ENCODE measurements at places on chromosomes 5 and 9. TPM values are rescaled to one million over a fixed set of nuclear protein-coding genes. Genes with fewer than 3 reads are reported as not detected.

- H3K4me1 ChIP-seq, result peaks cover 11% of the 10 kb centered on the region
- no peak overlapping the region for H3K27ac ChIP-seq
- H3K4me3 ChIP-seq, result no peak overlapping the region
- peaks cover 45% of the 10 kb centered on the region for H3K36me3 ChIP-seq
- no peak for DNase-seq
- H3K27me3 ChIP-seq, result no peaks in the 10 kb centered on the region
Measured at GRCh38 chr5:66015196-66015960, 89.0 kb downstream of the ERBIN start.

GRCh38 chr5:77302247-77302646 lies 91.8 kb downstream of the PDE8B start:
- H3K4me3 ChIP-seq, result no peak overlapping the region
- H3K27me3 ChIP-seq, result no peaks in the 10 kb centered on the region
- DNase-seq, result no peak
- H3K27ac ChIP-seq, result peak overlapping the region; percentile 62
- H3K4me1 ChIP-seq, result peaks cover 30% of the 10 kb centered on the region
- H3K36me3 ChIP-seq, result no peaks in the 10 kb centered on the region

DNA sequence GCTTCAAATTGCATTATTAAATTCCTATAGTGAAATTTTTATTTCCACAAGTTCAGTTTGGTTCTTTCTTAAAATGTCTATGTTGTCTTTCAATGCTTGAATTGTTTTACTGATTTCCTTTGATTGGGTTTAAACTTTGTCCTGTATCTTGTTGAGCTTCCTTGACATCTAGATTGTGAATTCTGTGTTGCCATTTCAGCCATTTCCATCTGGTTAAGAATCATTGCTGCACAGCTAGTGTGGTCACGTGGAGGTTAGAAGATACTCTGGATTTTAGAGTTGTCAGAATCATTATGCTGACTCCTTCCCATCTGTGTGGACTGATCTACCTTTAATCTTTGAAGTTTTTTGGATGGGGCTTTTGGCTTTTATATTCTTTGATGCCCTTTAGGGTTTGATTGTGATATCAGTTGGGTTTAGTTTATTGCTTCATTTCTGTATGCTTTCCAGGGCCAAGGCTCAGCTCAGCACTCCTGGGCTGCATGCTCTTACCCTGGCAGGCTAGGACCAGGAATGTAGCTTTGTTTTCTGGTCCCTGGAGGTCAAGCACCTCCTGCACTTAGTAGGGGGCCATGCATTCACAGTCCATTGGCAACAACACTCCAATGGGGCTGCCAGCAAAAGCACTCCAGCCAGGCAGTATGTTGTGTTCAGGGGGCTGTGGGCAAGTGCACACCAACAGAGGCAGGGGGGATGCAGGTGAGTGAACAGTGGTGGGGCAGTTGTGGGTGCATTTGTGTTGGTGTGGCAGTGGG lies 141.4 kb downstream of the PRR16 start:
- H3K27me3 ChIP-seq, result no peaks in the 10 kb centered on the region

- H3K36me3 ChIP-seq, result no peaks in the 10 kb centered on the region
- H3K27me3 ChIP-seq, result no peaks in the 10 kb centered on the region
- H3K4me1 ChIP-seq, result no peaks in the 10 kb centered on the region
- no peak overlapping the region for H3K27ac ChIP-seq
Measured at GRCh38 chr5:131413605-131414559, 150.0 kb downstream of the CDC42SE2 start.

GRCh38 chr5:154241021-154241420 lies 50.5 kb downstream of the GALNT10 start:
- no peak for DNase-seq
- H3K27ac ChIP-seq, result no peak overlapping the region
- no peaks in the 10 kb centered on the region for H3K36me3 ChIP-seq

DNA sequence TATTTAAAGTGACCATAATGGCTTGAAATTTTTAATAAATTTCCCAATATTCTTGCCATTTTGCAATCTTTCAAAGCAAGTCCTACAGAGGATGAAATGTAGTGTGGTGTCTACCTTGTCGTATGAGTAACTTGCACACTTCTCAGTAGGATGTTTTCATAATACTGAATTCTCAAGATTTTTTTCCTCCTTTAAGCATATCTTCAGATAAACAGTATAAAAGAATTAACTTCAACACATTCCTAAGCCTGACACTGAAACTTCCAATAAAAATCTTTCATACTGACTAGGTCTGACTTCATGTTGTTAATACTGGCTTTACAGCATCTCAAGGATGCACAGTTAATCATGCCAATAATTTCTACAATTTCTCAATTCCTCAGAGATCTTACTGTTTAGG lies 62.0 kb downstream of the DROSHA start:
- no peak overlapping the region for H3K27ac ChIP-seq
- H3K4me3 ChIP-seq, result no peak overlapping the region
- no peaks in the 10 kb centered on the region for H3K27me3 ChIP-seq
- H3K36me3 ChIP-seq, result peaks cover 15% of the 10 kb centered on the region
- H3K4me1 ChIP-seq, result peaks cover 16% of the 10 kb centered on the region

Gene NRARP
- total RNA-seq, result under 0.01 TPM

Gene PCDHGA11
- 16.5 TPM for total RNA-seq

DNA sequence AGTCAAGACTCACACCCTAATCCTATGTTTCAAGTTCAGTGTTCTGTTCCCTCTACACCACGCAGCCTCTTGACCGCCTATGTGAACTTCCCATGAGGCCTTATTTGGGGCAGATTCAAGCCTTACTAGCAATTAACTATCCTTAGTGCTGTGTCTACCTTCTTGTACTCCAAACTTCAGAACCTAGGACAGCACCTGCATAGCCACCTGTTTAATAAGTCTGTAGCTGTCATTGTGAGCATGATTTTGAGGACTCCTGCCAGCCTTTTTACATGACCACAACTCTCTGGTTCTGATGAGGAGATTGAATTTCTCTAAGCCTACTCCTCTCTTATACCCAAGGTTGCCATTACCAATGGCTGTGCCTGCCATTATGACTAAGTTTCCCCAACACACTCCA lies 50.8 kb upstream of the PCSK1 start:
- no peaks in the 10 kb centered on the region for H3K4me1 ChIP-seq
- no peak overlapping the region for H3K4me3 ChIP-seq
- DNase-seq, result peak; percentile 81
- H3K27me3 ChIP-seq, result no peaks in the 10 kb centered on the region
- H3K36me3 ChIP-seq, result no peaks in the 10 kb centered on the region

Gene PCDHGB1
- 5.0 TPM for total RNA-seq

- peak overlapping the region; percentile 95 for H3K27ac ChIP-seq
- H3K4me1 ChIP-seq, result peaks cover 45% of the 10 kb centered on the region
- no peaks in the 10 kb centered on the region for H3K36me3 ChIP-seq
Measured at GRCh38 chr5:172450861-172451695, 3.2 kb downstream of the SH3PXD2B start.

DNA sequence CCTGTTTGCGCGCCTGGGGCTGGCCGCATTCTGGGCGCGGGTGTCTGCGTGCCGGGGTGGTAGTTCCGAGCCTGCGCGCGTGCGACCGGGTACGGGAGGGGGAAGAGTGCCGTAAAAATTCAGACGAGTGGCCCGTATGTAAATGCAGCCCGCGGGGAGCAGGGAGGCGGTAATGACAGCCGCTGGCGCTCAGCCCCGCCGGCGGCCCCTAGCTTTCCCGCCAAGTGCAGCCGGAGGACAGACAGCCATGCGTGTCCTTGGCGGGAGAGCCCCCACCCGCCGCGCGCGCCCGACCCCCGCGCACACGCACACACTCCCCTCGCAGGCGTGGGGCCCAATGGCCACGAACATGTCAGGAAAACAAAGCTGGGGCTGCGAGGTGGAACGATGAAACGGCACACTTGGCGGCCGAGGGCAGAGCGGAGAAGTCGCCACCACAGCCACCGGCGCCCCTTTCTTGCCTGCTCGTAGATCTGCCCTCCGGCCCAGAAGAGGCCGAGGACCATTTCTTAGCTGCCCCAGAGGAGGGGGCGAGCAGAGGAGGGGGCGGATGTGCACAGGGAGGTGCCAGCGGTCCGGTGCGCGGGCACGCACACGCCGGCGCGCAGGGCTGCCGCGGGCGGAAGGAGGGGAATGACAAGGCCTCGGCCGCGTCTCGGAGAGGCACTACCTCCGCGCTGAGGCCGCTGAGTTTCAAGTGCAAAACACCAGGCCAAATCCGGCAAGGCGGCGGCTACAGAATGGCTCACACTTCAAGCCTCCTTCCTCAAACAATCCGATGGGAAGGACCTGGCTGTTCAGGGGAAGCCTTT lies 208.4 kb downstream of the MEF2C start:
- no peak overlapping the region for H3K27ac ChIP-seq
- H3K4me1 ChIP-seq, result no peaks in the 10 kb centered on the region
- H3K36me3 ChIP-seq, result no peaks in the 10 kb centered on the region
- peak overlapping the region; percentile 50 for H3K4me3 ChIP-seq

DNA sequence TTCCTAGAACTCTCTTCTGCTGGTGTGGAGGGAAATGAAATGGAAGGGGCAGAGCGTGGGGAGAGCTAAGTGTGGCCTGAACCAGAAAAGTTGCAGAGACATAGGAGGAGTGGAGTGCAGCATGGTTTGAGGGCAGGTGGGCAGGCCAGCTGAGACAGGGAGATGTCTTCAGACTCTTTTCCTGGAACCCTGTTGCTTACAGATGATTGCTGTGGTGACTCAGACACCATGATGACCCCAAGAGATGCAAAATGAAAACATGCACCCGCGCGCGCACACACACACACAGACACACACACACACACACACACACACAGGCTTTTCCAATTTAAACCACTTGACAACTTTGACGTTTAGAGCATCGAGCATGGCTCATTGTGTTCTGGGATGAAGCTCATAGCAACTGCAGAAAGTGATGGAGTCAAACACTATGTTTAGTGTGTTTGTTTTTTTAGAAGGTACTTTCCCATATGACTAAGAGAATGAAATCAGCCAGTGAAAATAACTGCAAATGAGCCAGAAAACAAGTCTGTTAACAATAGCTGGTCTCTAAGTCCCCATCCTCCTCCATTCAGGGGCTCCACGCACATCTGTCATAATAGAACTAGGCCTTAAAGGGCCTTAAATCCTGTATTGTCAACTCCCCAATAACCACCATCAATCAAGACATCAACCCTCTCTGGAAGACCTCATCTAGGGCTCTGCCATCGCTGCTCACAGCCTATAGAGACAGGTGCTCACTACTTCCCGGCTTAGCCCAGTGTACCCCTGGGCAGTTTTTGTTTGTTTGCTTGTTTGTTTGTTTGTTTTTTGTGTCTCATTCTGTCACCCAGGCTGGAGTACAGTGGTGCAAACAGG lies 9.6 kb downstream of the TMOD1 start:
- no peaks in the 10 kb centered on the region for H3K4me1 ChIP-seq
- H3K27ac ChIP-seq, result no peak overlapping the region
- H3K36me3 ChIP-seq, result no peaks in the 10 kb centered on the region

GRCh38 chr5:133714161-133714915 lies 102.0 kb upstream of the FSTL4 start:
- no peaks in the 10 kb centered on the region for H3K27me3 ChIP-seq
- no peak for DNase-seq
- H3K4me3 ChIP-seq, result no peak overlapping the region
- H3K36me3 ChIP-seq, result no peaks in the 10 kb centered on the region
- no peaks in the 10 kb centered on the region for H3K4me1 ChIP-seq
- H3K27ac ChIP-seq, result no peak overlapping the region

DNA sequence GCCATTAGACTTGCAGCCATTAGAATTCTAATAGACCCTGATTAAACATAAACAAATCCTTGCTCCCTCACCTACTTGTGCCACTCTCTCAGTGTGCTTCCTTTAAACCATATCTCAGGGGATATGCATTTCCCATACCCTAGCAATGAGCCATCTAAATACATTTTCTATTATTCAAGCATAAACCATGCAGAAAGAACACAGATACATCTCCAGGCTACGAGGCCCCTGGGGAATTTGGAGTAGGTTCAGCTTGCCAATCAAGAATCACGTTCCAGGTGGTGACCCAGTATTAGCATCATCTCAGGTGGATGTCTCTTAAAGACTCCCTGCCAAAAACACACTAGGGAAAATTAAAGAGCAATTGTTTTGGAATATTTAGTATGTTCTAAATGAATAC lies 93.0 kb upstream of the CCL21 start:
- H3K27ac ChIP-seq, result no peak overlapping the region
- H3K4me3 ChIP-seq, result no peak overlapping the region
- no peak for DNase-seq

Gene KIF12
- not detected for total RNA-seq

DNA sequence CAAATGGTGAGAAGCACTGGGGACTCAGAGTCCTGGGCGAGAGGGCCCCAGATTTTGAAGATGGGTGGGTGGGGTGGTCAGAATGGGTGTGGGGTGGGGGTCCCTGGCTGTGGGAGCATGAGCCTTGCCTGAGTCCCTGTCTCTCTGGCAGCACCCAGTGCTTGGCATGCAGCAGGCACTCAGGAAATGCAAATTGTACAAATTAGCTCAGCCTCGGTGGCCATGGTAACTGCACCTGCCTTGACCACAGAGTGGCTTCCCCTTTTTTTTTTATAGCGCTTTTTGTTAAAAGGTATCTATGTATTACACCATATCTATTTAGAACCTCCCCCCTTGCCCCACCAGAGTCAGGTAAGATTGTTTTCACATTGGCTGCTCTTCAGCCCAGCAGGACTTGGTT lies 19.2 kb upstream of the PITX1 start:
- no peaks in the 10 kb centered on the region for H3K36me3 ChIP-seq
- DNase-seq, result peak; percentile 38
- H3K27ac ChIP-seq, result no peak overlapping the region
- peaks cover 12% of the 10 kb centered on the region for H3K27me3 ChIP-seq
- no peak overlapping the region for H3K4me3 ChIP-seq

Gene CD14
- total RNA-seq, result 1.8 TPM

DNA sequence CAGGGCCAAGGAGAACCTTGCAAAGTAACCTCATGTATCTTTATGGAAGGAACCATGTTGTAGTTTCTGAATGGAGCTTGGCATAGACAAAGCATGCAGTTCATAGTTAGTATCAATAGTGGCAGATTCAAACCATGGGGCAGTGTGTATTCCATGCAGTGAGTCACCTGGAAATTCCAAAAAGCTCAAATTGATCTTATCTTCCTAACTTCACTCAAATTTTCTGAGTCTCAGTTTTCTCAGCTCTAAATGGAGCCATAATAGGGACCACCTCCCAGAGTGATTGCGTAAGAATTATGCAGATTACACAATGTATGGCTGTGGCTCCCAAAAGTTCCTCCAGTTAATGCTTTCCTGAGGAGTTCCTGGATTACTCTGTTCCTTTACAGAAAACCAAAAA lies 549.9 kb upstream of the KLF4 start:
- H3K27me3 ChIP-seq, result no peaks in the 10 kb centered on the region
- H3K36me3 ChIP-seq, result no peaks in the 10 kb centered on the region
- no peak overlapping the region for H3K4me3 ChIP-seq
- peaks cover 12% of the 10 kb centered on the region for H3K4me1 ChIP-seq

DNA sequence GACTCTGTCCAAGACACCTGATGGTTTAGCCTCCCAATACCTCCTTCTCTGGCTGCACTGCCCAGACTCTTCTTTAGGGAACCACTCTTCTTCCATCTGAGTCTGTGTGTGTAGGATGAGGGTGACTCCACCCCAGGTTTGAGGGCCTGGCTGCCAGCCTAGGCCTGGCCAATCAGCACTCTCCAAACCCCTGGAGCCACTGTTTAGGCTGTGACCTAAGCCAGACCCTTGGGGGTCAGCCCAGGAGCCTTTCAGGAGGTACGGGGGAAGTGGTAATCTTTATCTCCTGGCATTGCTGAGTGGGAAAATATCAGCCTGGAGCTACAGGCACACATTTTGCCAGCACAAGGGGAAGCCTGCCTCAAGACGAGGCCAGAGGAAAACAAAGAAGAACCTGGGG lies 6.2 kb upstream of the ERGIC1 start:
- peaks cover 28% of the 10 kb centered on the region for H3K4me1 ChIP-seq
- H3K36me3 ChIP-seq, result no peaks in the 10 kb centered on the region
- no peaks in the 10 kb centered on the region for H3K27me3 ChIP-seq
- H3K27ac ChIP-seq, result peak overlapping the region; percentile 72
- no peak for DNase-seq

Gene HMGCS1
- total RNA-seq, result 277 TPM

Gene SLC1A3
- total RNA-seq, result 76.9 TPM
